ENCODE measurements at places on chromosomes 4 and X.

DNA sequence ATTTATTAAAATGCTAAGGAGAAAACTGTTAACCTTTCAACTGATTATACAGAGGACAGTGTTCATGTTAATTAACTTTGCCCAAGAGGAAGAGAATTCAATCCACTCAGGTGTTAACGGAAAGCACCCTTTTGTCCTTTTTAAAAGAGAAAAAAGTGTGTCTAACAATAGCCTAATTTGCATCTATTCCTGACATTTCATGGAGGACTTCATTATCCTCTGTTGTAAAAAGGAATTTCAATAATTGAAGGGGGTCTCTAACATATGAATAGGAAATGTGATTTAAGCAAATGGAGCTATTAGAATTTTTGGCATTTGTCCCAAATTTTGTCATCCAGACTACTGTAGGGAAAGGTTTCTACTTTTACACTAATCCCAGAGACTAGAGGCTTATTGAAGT, 44.6 kb upstream of the GC start:
- no peak for DNase-seq

DNA sequence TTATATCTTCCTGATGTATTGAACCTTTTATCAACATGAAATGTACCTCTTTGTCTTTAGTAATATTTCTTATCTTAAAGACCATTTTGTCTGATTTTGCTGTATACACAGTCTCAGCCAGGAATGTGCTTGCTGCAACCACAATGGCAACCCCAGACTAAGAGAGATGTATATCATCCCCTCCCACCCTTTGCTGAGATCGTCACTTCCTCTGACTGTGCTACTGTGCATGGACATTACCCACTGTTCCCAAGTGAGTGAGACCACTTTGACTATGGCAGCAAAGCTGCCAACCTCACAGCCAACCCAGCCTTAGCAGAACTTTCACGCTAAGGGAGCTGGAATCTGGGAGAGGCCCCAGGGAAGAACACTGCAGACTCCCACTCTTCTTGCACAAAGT, 46.0 kb downstream of the EIF2S3 start:
- DNase-seq = no peak

DNA sequence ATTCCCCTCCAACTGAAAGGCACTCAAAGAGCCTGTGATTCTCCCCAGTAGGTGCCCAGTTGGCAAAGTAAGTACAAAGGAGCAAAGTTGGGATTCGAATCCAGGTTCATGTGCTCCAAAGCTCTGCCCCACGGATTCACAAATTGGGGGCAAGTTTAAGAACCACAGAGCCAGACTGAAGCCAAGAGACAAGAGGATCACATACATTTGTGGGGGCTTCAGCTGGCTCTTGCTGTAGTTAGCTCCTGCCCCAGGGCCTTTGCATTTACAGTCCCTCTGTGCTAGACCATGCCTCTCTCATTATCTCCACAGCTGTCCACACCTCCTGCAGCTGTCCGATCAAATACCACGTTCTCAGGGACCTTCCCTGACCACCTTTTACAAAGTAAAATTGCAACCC, 18.8 kb downstream of the PNMA6F start:
- DNase-seq = no peak

DNA sequence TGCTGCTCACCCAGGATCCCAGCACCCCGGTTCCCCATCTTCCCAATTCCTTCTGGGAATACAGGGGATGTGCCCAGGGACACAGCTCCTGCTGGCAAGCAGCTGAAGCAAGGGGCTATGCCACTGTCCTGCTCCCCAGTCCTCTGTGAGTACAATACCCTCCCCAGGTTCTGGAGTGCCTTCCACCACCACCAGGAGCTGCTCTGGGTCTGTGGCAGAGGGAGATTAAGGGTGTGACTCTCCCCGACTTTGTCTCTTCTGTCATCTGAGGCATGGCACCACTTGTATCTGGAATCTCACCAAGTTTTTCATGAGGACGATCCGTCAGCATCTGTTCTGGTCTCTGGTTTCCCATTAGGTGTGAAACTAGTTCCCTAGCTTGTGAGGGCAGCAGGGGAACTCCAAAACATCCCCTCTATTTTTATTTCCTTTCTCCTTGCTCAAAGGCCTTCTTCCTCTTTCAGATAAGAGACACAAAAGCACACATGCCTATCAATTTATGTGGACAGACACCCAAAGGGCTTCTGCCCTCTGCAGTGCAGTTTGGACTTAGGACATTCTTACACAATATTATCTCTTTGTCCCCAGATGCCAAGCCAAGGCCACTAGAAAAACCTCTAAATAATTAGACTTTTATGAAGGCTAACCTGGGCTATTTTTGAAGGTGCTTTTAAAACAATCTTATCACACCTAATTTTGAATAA, 26.8 kb downstream of the MGST2 start:
- DNase-seq = no peak

DNA sequence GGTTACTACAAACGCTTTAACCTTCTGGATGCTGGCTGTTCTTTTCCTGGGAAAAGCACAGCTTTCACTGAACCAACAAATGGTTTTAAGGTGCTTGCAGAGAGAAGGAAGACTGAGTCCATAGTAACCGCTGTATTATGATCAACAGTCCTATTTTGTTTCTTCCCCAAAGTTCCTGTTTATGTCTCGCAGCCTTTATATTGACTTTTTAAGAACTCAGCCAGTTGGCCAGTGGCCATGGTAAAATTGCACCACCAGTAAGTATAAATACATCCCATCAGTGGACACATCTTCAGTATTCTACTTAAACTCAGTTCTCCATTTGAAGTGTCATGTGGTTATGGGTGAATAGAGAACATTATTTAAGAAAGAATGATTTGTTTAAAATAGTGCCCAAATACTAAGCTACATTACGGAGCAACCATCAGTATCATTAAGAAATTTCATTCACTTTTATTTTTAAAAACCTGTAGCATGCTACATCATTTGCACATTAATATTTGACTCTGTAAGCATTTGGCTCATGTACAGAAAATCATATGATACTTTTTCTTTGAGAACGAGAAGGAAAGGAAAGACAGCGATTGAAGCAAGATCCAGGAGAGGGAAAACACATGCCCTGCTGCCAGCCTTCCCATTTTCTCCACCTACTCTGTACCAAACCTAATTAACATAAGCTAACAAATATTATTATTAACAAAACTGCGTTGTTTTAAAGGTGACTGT, 287.0 kb downstream of the ARHGAP24 start:
- no peak for DNase-seq

DNA sequence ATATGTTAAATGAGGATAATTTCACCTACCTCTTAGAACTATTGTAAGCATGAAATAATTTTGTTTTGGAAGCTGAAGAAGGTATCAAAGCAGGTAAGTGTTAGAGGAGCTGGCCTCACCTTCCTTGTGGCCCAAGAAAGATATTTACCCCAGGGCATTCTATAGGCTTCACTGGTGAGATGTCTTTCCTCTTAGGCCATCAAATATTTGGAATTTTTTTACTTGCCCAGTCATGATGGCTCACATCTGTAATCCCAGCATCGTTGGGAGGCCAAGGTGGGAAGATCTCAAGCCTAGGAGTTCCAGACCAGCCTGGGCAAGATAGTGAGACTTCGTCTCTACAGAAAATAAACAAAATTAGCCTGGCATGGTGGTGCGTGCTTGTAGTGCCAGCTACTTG, 6.1 kb upstream of the SMS start:
- DNase-seq = no peak

- no peak for DNase-seq
Measured at GRCh38 chrX:8591501-8591900, 126.9 kb downstream of the VCX3B start.

- DNase-seq = no peak
Measured at GRCh38 chr4:148787831-148788477, 345.7 kb upstream of the NR3C2 start.

DNA sequence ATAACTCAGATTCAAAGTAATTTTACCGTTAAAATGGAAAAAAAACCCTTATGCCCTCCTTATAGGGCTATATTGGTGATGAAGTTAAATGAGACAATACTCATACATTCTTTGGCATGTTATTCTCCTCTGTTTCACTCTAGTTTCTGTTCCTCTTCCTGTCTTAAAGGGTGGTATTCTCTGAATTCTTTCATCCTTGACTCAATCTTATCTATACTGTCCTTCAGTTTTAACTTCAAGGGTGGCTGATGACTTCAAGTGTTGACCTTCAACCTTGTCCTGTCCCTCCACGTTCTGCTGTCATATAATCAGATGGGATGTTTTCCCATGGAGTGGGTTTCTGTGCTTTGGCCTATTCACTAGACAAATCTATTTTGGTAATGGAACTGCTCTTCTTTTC, 44.0 kb downstream of the ZNF518B start:
- no peak for DNase-seq

DNA sequence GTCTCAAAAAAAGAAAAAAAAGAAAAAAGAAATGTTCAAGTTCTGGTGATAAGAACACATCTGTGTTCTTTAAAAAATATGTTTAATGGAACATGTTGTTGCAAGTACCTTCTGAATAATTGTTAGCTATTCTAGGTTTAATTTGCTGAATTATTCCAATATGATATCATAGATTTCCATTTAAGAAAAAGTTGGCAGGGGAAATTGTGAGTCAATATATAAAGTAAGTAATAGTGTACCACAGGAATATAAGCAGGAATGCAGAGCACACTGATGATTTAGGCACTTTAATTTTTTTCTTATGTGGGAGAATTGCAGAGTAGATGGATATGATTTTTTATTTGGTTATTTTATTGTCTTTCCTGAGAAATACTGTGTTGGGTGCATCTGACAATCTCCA, 190.7 kb downstream of the RPA4 start:
- no peak for DNase-seq

DNA sequence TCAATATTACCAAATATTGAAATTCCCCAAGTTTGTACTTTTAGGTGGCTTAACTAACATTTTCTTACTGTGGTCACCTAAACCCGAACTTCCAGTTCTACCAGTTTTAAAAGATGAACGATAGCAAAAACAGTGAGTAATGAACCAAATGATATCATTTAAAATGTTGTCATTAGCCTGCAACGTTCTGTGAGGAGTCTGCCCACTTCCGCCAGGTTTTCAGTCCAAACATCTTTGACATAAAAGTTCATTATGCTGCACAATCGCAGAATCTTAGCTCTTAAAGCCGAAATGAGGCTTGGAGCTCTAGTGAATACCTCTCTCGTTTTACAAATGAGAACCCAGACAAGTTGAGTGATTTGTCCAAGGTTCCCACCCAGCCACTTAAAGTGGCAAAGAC, 762 bp downstream of the PIGA start:
- DNase-seq = no peak

- DNase-seq = no peak
Measured at GRCh38 chrX:2627272-2627867, 63.7 kb upstream of the CD99 start.

- DNase-seq = peak; percentile 21
Measured at GRCh38 chrX:109886122-109886761, 116.7 kb upstream of the TMEM164 start.

DNA sequence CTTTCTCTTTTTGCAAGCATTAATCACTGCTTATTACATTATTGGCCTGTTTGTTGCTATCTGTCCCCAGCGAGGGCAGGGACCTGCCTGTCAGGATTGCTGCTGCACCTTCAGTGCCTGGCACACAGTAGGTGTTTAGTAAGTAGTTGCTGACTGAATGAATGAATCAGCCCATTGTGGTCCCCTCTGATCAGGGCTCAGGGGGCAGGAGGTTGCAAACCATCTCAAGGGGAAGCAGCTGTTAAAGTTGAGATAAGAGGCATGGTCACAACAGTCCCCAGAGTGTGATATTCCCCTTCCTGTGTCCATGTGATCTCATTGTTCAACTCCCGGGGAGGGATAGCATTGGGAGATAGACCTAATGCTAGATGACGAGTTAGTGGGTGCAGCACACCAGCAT, 85.4 kb downstream of the WFS1 start:
- no peak for DNase-seq

DNA sequence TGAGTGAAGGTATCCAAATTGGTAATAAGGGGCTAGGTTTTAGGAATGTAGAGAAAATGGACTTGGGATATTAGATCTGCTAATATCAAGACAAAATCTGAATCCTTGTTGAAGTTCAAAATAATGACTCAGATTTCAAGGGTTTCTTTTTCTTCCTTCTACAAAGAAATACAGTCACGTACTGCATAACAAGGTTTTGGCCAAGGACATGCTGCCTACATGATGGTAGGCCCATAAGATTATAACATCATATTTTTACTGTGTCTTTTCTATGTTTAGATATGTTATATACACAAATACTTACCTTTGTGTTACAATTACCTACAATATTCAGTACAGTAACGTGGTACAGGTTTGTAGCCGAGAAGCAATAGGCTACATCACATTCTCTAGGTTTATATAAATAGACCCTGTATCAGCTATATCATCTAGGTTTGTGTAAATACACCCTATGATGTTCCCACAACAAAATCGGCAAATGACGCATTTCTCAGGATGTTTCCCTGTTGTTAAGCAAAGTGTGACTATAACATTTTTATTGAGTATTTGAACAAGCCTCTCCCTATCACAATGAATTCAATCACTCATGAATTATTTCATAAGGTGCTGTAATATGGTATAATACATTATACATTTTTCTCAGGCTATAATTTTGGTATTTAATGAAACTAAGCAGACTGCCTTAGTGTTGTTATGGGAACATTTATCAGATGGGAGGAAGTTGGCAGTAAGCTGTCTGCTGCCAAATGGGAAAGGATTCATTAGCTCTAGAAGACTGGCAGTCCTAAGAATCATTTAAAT, 186.3 kb downstream of the PPP3CA start:
- DNase-seq = no peak

- no peak for DNase-seq
Measured at GRCh38 chrX:97619499-97619898, 735.8 kb downstream of the RPA4 start.

DNA sequence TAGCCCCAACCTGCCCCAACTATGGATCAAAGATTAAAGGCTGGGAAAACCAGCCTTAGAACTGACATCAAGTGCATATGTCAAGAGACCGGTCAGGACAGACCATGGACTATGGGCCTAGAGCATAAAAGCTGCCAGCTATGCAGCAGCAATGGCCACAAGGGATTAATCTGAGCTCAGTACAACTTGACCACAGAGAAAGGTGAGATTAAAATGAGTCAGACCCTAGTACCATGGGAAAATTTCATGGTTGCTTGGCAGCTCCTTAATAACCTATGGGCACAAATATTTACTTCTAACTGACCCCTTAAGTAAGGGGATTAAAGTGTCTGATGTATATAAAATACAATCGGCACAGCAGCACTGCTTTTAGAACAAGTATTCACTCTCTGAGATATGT, 54.4 kb downstream of the CBR4 start:
- no peak for DNase-seq

- DNase-seq = no peak
Measured at GRCh38 chrX:130296743-130297142, 28.0 kb upstream of the ZNF280C start.
